ENCODE measurements at places on chromosomes 7 and 10.

GRCh38 chr10:98916526-98917125, 319.0 kb downstream of the HPSE2 start:
- no peak for DNase-seq

DNA sequence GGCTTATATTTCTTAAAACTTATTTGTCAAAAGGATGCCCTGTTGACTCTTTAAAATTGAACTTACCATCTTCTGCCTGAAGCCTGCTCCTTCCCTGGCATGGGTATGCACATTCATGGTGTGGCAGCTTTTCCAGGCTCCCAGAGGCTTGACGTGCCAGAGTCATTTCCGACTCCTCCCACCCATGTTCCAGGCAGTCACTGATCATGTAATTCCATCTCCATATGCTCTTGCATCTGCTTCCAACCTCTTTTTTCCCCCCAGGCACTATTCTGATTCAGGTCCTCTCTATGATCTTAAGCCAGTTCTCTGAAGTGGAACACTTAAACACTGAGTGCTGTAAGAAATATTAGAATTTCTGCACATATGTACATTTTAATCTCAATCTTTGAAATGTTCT, 82.2 kb downstream of the CFAP58 start:
- peak; percentile 51 for DNase-seq

GRCh38 chr10:132404911-132405462, 8.0 kb downstream of the PWWP2B start:
- no peak for DNase-seq

DNA sequence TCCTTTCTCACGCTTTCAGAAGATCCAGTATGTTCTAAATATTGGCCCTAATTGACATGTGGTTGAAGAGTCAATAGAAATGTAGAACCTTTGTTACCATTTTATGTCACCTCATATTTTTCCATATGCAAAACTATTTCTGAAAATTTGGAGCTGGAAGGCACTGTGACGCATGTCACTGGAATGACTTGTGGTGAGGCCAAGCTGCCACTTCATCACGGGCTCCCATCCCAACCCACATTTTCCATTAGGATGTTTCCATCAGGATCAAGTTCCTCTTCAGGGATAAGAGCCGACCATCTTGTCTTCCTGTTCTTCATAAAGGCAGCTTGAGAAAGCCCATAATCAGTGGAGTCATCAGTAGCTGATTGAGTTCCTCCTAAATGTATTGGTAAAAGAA, 1241.7 kb downstream of the GATA3 start:
- DNase-seq, result no peak

- DNase-seq, result peak; percentile 30
Observed at GRCh38 chr10:6114805-6115341, 26.0 kb downstream of the RBM17 start.

GRCh38 chr10:86632951-86633350, 21.4 kb upstream of the OPN4 start:
- DNase-seq, result no peak

GRCh38 chr7:31370609-31371008, 30.1 kb upstream of the NEUROD6 start:
- DNase-seq, result no peak

GRCh38 chr10:92799568-92799967, 48.8 kb upstream of the EXOC6 start:
- DNase-seq, result no peak

GRCh38 chr10:17406036-17406834, 48.2 kb downstream of the ST8SIA6 start:
- DNase-seq, result no peak

DNA sequence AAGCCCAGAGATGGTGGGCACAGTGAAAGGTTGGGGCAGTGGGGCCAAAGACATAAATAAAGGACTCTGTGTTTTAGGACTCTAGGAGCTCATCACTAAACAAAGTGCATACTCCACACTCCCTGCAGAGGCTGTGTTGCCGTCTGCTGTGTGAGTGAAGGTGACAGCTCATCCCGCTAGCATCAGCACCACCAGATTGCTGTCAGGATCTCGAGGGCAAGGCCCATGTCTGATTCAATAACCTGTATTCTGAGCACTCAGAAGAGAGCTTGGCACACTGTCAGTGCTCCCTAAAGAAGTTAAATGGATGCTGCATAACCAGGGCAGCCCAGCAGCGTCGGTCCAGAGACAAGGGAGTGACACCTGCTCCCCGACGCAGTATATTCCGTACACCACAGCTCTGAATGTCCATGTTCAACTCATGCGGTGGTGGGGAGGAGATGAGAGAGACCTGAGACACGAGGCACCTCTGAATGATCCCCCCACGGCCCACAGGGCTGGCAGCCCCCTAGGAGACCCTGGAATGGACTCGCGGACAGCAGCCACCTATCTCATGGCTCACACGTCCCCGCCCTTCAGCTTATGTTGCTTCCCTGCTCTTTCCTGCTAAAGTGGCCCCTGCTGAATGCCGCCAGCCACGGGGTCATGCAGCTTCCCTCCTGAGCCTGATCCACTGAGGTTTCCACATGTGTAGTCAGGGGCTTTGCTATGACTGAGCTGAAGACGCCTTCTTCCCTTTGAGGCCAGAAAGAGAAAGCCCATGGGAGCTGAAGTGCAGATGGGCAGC, 132.7 kb upstream of the KCNMA1 start:
- no peak for DNase-seq

DNA sequence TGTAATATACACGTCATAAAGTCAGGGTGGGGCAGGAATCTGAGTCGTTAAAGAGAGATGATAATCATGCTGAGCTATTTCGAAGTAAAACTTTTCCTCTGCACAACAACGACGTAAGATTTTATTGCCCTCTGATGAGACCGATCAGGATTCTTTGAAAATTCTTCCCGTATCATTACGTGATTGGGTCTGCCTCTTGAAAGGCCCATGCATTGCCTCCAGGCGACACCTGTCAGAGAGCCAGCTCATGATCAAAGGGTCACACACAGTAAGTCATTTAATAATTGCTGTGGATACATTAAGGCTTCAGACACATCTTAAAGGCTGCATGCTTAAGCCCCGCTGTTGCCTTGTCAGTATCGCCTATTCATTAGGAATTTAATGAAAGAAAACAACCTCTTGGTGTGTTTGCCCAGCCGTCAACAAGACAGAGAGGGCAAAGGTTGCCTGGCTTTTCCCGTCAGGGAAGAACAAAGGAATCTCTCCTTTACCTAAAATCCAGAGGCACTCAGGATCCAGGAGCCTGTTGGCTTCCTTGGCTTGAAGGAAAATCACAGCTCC, 189.0 kb upstream of the SH2B2 start:
- no peak for DNase-seq

- peak; percentile 8 for DNase-seq
Observed at GRCh38 chr7:33423646-33424020, 294.3 kb downstream of the BBS9 start.

DNA sequence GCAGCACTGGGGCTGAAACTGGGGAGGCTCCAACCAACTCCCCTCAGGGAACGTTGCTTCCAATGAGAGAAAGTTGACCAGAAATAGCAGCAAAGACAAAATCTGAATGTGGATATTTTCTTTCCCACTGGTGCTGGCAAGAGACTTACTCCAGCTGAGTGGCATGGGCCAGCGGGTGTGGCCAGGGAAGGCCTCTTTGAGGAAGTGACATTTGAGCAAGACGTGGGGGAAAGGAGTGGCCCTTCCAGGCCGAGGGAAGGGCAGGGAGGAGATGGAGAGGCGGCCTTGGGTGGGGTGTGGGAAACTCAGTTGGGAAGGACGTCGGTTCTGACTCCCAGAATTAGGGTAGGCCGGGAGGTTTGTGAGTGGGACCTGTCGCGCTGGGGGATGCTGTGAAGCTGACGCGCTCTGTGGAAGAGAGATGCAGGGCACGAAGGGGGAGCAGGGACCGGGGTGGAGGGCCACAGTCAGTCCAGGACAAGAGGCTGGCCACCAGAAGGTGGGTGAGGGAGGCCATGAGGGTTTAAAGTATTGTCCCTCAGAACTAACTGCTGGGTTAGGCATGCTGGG, 96.7 kb upstream of the IKZF1 start:
- DNase-seq, result no peak

GRCh38 chr7:32648408-32649156, 153.3 kb downstream of the AVL9 start:
- no peak for DNase-seq

Data from RWPE1 (cell line).